ENCODE measurements at places on chromosomes 3 and 15.
A peak's percentile ranks its signal among the peaks of the same experiment; 100 is the strongest.

DNA sequence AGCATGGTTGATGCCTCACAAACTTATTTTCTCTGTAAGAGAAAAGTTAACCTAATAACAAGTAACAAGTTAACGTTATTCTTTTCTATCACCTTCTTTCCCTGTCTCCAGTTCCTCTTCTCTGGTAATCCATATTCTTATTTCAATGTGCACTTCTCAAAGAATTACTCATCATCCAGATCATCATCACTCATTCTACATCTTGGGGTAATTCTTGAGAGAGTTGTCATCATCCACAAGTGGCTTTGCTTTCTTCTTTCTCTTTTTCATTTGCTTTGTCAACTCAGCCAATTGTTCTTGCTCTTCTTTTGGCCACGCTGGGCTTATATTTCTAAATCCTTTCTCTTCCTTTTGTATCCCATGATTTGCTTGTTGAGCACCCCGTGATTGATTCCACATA lies 20.8 kb upstream of the RNF111 start:
- DNase-seq: no peak

DNA sequence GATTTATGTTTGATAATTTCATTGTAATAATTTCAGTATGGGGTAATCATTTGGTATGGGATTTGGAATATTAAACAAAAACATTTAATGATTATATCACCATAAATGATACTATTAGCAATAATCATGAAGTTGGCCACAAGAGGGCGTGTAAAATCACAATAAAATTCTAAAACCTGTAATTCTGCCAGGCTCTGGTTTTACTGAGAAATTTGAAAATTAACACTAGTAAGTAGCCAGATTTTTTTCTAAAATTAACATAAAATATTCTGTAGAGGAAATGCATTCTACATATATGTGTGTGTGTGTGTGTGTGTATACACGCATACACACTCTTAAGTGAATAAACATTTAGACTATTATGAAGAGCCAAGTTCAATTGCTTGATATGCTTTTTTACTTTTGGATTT lies 40.5 kb downstream of the FEZF2 start:
- no peak for DNase-seq

GRCh38 chr15:77516786-77517185 lies 96.1 kb downstream of the HMG20A start:
- DNase-seq: no peak

- DNase-seq: no peak
These were observed 293.2 kb downstream of the MCTP2 start for GRCh38 chr15:94524565-94524964.

DNA sequence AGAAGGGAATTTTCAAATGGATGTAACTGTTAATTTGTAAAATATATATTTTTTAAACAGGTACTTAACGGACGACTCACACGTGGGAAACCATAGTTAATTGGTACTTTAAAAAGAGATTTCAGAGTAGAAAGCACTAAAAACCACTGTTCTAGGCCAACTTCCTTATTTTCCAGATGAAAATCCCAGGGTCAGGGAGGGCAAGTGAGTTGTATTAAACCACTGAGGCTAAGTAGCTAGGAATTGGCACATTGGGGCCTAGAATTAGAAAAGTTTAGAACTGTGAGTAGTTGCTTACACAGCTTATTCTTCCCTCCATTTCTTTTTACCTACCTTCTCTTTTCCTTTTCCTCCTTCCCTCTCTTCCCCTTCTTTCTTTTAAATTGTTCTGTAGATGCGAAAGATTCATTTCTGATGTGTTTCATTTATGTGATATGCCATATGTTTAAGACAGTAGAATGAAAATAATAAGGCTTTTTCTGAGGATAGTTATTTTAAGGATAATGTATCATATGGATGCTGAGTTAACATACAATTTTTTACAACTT lies 4.1 kb upstream of the UTS2B start:
- DNase-seq: no peak

GRCh38 chr3:46861605-46862368 lies 1.5 kb downstream of the MYL3 start:
- peak; percentile 41 for DNase-seq

DNA sequence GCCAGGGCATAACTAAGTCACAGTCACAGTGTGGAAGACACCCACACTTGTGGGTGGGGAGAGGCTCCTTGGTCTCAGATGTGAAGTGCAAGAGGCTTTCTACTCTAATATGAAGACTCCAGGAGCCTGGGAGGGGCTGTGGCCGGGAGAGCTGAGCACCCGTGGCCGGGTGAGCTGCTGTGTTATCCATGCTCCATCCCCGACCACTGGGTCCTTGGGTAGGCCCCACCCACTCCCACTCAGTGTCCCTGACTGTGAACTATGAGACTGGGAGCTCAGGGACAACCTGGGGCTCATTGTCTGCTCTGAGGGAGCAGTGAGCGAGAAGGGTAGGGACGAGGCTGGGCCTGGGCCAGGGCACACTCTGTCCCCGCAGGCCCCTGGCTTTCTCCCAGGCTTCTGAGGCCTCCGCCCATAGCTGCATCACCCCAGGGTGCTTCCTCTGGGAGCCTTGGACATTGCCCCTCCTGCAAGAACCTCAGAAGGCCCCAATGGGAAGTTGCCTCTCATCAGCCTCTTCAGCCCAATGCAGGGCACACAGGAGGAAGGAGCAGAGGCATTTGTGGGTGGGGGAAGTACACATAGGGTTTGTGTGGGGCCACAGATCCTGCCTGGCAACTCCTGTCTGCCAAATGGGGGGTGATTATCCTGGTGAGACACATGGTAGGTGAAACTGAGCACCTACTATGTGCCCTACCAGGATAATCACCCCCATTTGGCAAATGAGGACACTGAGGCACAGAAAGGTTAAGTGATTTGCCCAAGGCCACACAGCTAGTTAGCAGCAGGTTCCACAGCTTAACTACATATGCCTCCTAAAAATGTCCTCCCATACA lies 2.4 kb downstream of the ANPEP start:
- peak; percentile 64 for DNase-seq

- DNase-seq: no peak
These were observed 16.3 kb upstream of the IQCF2 start for GRCh38 chr3:51845129-51845528.

GRCh38 chr3:182809531-182809930 lies 16.2 kb downstream of the ATP11B start:
- no peak for DNase-seq

- no peak for DNase-seq
These were observed 245.6 kb downstream of the SATB1 start for GRCh38 chr3:18179521-18179920.

DNA sequence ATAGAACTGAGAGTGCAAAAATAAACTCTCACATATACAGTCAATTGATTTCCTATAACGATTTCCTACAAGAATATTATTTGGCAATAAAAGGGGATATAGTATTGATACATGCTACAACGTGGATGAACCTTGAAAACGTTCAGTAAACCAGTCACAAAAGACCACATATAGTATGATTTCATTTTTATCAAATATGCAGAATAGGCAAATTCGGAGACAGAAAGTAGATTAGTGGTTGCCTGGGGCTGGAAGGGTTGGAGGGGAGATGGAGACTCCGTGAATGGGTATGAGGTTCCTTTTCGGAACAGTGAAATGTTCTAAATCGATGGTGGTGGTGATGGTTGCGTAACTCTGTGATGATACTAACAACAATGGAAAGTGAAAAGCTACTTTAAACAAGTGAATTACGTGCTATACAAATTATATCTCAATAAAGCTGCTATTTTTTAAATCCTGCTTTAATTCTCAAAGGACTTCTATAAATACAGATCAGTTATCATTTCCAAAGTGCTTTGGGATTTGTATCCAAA lies 6.0 kb downstream of the APOD start:
- DNase-seq: no peak

DNA sequence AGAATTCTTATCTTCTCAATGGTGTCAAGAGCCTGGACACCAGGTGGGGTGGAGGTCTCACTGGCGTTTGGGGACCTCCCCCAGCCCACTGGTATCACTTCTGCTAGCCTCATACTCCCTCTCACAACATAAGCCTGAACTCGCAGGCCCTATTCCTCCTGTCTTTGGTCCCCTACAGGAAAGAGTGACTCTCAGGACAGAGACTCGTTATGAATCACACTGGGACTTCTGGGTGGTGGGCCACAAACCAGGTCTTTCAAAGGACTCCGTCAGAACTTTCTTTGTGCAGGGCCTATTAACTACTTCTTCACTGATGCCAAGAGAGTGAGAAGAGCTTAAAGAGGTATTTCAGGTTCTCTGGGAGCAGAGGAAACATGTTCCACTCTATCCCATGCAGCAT lies 100.4 kb downstream of the WDR76 start:
- DNase-seq: no peak

GRCh38 chr3:122972141-122972540 lies 55.4 kb downstream of the SEMA5B start:
- no peak for DNase-seq

- peak; percentile 95 for DNase-seq
These were observed 10.6 kb downstream of the CISH start for GRCh38 chr3:50600841-50601591.

DNA sequence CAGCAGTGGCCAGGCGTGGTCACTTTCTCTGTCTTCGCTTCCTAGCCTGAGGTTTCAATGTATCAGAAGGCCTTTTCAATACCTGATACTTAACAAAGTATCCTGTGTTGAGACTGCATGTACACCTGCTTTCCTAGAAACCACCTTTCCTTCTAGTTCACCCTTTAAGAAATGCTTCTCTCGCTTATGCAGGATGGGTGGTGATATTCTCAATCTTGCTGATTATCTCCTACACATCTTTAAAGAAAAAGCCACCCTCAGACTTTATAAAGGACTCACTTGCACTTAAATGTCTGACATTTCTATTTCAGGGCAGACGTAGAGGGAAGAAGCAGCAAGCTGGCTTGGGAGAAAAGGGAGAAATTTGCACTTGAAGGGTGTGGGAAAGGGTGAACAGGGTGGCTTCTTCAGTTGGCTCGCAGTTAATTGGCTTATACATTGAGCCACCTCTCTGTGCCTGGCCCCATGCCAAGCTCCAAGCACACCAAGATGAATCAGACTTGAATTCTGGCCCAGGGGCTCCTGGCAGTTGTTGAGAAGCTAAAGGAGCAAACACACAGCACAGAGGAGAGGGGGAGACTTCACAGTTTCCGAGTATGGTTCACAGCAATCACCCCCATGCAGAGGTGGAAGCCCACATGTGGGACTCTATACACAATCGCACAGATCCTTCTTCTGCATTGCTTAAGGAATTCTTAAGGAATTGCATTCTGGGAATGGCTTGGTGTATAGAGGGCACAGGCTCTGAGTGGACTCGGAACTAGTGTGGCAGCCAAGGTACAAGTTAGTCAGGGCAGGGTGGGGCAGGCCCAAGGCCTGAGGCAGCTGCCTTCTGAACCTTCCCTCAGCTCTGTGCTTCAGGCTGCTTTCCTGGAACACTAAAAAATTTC lies 1.3 kb downstream of the ARL6IP5 start:
- DNase-seq: peak; percentile 92

- no peak for DNase-seq
These were observed 262.5 kb downstream of the SOX2 start for GRCh38 chr3:181974198-181974597.

DNA sequence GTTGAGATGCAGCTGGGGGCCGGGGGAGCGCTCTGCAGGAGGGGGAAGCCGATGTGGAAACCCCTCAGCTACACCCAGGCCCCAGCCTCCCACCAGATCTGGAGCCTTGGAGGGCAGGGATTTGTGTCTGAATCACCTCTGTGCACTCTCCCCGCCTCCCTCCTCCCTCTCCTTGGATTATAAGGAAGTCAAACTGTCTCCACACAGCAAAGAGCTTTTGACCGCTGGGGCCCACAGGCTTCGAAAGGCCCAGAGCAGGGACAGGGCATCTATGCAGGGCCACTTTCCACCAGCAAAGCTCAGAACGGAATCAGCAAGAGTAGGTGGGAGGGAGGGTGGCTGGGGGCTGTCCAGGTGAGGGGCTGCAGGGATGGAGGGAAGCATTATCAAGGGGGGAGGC lies 68.9 kb downstream of the IQSEC1 start:
- DNase-seq: peak; percentile 26

- DNase-seq: peak; percentile 78
These were observed 76.7 kb downstream of the CBLB start for GRCh38 chr3:105791919-105792786.

DNA sequence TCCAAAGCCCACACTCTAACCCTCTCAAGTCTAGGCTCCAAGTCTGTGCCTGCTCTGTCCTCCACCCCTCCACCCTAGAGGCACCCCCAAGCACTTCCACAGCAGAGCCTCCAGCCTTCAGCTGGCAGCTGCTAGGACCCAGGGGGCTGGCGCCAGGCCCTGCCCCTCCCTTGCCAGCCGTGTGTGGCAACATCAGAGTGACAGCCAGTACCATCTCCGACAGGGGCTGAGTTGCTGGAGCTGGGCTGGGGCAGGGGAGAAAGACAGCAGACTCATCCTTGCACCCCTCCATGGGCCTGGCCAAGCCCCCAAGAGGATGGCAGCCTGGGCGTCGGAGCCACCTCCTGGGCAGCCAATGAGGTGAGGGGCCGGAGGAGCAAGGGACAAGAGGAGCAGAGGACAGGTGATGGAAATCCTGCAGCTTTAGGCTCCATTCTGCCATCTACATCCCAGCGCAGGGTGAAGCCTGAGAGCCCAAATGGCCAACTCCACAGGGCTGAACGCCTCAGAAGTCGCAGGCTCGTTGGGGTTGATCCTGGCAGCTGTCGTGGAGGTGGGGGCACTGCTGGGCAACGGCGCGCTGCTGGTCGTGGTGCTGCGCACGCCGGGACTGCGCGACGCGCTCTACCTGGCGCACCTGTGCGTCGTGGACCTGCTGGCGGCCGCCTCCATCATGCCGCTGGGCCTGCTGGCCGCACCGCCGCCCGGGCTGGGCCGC lies at the start of gene GPR62:
GPR62 (plus strand) TSS at position 207 of the 718 bp plus-strand sequence; CDS start at position 479, 272 bp downstream.
- no peak for DNase-seq

DNA sequence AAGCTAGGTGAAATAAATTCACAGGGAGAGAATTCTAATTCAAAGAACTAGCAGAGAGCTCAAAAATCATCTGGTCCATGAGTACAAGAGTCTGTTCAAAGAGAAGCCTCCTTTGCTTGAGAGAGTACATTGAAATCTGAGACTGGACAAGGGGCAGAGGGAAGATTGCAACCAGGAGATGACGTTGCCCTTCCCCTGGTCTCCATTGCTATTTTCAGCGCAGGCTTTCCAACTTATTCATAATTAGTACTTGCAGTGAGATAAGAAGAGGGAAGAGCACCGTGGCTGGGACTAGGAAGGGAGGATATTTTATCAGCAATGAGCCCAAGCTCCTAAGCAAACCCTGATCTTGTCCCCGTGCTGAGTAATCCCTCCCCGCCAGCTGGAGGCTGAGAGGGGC lies 251.8 kb upstream of the RORA start:
- no peak for DNase-seq

DNA sequence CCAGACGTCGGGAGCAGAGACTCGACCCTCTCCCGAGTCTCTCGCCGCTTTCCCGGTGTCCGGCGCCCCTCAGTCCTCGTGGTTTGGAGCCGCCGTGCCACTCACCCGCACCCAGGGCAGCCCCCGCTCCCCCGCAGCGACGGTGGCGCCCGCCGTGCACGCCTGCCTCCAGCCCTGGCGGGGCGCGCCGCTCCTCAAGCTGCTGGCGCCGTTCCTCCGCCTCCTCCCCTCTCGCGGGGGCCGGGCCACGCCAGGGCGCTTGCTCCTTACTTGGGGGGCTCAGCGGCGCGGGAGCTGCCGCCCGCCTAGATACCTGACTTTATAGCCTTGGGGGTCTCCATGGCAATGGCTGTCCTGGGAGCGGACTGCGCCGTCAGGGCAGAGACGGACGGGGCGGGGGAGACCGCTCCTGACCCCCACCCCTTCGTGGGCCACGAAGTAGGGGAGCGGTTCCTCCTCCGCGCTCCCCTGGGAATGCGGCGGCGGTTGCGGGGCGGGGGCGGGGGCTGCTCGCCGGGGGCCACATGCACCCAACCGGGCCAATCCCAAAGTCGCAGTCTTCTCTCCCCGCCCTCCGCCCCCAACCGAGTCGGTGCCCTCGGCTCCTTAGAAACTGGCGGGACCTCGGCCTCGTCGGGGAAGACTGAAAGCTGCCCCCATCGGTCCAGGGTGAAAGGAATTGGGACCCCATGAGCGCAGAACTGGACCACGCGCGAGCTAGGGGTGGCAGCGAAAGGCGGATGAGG lies at the start of gene ANKRD63:
ANKRD63 (minus strand) TSS at position 196 of the 746 bp plus-strand sequence. CDS start 478 bp downstream, outside the sequence.
- DNase-seq: no peak

Data from left cardiac atrium (tissue), 4 donors.